ENCODE measurements at places on chromosomes 3 and 15.

GRCh38 chr3:13191016-13191415, 117.8 kb upstream of the IQSEC1 start:
- DNase-seq = no peak

DNA sequence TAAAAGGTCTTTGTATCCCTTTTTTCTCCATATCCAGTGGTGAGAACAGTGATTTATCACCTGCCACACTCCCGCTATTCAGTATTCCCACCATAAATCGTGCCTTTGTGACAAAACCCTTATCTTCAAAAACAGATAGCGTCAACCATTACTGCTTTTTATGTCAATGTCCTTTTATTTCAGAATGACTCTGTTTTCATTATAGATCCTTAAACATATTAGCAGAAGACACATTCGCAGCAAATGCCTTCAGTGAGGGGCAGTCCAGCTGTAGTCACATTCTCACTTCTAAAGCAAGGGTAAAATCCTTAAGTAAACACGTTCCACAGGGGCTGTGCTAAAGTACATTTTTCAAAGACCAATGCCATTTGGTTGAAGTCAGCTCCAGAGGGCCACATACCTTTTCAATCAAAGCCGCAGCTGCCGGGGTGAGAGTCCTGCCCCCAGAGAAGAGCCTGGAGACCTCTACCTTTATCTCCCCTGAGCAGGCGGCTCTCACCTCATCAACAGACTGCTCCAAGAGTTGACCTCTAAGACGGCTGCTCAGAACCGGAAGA, 53.4 kb downstream of the PDZRN3 start:
- no peak for DNase-seq

GRCh38 chr3:66453651-66454463, 47.0 kb downstream of the LRIG1 start:
- DNase-seq = no peak

- DNase-seq = no peak
Observed at GRCh38 chr15:39554746-39555387, 26.0 kb upstream of the THBS1 start.

DNA sequence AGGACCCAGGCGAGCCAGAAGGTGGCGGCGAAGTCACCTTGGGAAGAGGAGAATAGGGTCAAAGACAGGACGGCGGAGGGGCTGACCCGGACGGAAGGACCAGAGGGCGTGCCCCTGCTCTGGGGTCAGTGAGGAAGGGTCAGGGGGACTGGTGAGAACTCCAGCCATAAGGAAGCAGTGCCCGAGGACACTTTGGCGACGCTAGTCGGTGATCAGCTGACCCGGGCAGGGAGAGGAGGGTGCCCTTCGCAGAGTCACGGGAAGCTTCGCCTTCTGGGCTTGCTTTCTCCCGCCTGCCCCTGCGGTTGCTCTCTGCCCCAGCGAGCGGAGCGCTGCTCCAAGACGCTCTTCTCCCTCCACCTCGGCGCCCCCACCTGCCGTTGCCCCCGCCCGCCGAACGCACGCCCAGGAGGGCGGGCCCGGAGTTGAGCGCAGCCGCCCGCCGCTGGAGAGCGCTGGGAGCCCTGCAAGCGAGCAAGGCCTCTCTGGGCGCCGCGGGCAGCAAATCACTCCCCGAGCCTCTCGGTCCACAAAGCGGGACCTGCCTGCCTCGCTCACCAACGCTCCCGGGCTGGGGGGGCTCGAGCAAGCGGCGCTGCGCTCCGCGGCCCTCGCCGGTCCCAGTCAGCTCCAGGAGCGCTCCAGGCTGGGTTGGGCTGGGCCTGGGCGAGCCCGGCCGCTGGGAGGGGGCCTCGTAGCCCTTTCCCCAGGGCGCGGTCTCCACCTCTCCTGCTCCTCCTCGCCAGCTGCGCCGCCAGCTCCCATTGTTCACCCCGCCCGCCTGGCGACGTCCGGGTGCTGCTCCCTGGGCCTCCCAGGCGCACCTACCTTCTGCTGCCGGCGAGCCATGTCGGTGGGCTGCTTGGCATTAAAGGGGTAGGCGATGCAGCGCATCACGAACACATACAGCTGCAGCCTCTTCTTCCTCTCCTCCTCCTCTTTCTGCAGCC, 1.2 kb downstream of the CADPS start:
- DNase-seq = no peak

GRCh38 chr15:98760112-98760826, 111.9 kb downstream of the IGF1R start:
- DNase-seq = no peak

GRCh38 chr3:117409701-117410459, 700.3 kb downstream of the TUSC7 start:
- no peak for DNase-seq

GRCh38 chr15:59280855-59281254, 74.2 kb downstream of the LDHAL6B start:
- DNase-seq = no peak

GRCh38 chr15:94287794-94288246, 56.5 kb downstream of the MCTP2 start:
- DNase-seq = no peak

DNA sequence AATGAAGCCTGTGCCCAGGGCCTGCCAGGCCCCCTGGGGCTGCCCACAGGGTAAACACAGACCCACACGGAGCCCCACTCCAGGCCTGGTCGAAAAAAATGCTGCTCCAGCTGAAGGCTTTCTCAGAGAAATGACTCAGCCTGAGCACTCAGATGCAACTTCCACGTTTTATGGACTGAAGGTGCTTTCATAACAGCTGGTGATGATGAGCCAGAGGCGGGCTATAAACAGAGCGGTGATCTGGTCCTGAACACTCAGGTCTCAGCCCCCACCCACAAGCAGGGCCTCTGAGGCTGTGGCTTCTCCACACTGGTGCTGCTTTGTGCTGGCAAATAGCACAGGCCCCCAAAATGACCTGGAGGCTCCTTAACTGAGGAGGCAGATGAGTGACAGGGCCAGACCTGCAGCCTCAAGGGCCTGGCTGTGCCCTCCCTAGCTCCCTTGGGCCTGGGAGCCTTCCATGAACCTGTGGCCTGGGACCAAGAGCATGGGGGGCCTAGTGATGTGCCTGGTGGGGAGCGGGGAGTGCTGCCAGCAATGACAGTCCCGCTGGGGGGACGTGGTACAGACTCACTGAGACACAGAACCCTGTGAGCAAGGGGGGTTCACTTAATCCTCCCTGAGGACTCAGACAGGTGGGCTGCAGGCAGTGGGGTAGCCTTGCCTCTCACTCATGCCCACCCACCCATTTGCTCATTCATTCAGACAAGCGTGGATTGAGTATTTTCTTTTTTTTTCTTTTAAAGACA, 23.0 kb upstream of the FURIN start:
- no peak for DNase-seq

GRCh38 chr3:43874290-43874689, 183.6 kb downstream of the ABHD5 start:
- DNase-seq = no peak

All from stimulated activated CD8-positive, alpha-beta memory T cell treated with anti-CD3 and anti-CD28 coated beads, Interleukin-2, amount 100 ng/mL, for 1 hour (primary cell).